ENCODE measurements at places on chromosomes 11 and 22. TPM values are rescaled to one million over a fixed set of nuclear protein-coding genes. Genes with fewer than 3 reads are reported as not detected.

The ESAM gene
- total RNA-seq: 0.71 TPM

The MMP13 gene
- 0.21 TPM for total RNA-seq

The UPK2 gene
- 0.86 TPM for total RNA-seq

DNA sequence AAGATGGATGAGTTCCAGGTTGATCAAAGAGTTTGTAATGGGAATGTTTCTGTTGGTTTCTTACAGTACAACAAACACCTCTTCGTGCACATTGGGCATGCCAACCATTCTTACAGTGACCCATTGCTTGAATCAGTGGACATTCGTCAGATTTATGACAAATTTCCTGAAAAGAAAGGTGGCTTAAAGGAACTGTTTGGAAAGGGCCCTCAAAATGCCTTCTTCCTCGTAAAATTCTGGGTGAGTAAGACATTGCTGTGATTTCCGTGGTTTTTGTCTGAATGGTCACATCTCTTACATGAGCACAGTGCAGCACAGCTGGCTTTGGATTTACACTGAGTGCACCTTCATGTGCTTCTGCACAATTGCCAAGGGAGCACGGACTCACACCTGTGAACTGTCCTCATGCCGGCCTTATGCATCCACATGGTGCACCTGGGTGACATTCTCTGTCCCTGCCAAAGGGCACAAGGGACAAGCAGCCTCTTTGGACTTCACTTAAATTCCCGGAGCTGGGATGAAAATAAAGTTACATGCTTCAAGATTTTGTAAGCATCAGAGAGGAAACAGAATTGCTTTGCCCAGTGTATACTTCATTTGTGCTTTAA, 107.1 kb upstream of the RASSF10 start:
- H3K27ac ChIP-seq: no peak overlapping the region
- H3K4me1 ChIP-seq: peaks cover 28% of the 10 kb centered on the region
- H3K27me3 ChIP-seq: no peaks in the 10 kb centered on the region

DNA sequence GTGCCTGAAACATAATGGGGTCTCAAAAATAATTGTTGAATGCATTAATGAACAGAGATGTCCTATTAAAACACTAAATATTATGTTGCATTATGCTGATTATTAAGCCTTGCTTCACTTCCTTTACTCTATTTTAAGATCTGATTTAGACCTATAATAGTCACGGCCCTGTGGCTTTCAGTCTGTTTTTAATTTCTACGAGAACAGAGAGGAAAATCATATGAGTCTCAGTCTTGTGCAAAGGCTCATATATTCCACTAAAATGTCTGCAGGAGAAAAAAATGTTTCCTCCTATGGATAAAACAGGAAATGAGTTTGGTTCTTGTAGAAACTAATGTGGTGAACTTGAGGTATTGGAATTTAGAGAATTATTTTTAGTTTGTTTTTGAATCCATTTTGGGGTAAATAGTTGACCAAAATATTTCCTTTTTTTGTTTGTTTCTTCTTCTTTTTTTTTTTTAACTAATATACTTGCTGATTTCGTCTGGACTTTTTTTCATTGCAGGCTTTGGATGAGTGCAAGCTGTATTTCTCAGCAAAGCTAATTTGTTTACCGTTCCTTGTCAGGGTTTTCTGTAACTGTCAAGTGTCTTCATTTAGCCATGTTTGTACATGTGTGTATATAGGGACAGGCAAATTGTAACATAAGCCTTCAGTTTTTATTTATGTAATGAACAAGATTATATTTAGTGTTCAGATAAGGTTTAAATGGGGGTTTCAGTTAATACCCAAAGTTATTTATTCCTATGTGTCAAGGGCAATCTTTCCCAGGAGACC, 139.1 kb upstream of the DDI1 start:
- H3K4me1 ChIP-seq: peaks cover 13% of the 10 kb centered on the region
- H3K36me3 ChIP-seq: no peaks in the 10 kb centered on the region
- no peak for DNase-seq
- no peak overlapping the region for H3K27ac ChIP-seq
- no peaks in the 10 kb centered on the region for H3K27me3 ChIP-seq

DNA sequence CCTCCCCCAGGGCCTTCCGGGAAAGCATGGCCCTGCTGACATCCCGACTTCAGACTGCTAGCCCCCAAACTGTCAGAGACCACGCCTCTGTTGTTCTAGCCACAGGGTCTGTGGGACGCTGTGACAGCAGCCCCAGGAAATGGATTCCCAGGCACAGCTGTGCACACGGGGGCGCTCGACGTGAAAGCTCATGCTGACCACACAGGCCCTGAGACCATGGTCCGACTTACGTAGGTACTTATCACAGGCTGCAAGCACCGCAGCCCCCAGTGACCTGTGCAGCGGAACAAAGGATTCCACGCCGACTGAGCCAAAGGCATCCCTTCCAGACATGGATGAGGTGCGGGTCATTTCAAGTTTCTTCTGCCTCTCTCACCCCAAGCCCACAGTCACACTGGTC, 150.6 kb downstream of the CTTN start:
- H3K4me3 ChIP-seq: no peak overlapping the region
- no peaks in the 10 kb centered on the region for H3K4me1 ChIP-seq
- H3K36me3 ChIP-seq: no peaks in the 10 kb centered on the region
- H3K27me3 ChIP-seq: peaks cover 2% of the 10 kb centered on the region
- H3K27ac ChIP-seq: no peak overlapping the region

DNA sequence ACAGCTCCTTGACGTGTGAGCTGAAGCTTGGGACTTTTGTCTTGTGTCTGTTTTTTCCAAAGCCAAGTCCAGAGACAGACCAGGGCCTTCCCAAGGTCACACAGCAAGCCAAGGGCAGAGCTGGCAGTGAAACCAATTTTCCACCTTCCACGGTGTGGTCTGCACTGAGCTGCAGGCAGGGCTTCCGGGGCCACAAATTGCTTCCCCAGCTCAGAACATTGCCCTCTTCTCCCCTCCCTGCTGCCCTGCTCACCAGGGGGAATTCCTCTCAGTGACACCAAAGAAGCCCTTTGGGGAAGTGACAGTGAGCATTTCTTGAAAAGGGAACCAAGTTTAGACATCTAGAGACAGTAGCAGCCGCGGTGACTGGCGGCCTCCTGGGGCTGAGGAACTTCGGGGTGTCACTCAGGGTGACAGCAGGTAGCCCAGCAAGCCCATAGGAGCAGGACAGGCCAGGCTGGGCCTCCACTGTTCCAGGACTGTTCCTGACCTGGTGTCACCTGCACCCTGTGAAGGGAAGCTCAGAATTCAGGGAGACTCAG, 9.2 kb downstream of the FXYD2 start:
- peaks cover 9% of the 10 kb centered on the region for H3K27me3 ChIP-seq
- H3K4me3 ChIP-seq: no peak overlapping the region
- DNase-seq: no peak

DNA sequence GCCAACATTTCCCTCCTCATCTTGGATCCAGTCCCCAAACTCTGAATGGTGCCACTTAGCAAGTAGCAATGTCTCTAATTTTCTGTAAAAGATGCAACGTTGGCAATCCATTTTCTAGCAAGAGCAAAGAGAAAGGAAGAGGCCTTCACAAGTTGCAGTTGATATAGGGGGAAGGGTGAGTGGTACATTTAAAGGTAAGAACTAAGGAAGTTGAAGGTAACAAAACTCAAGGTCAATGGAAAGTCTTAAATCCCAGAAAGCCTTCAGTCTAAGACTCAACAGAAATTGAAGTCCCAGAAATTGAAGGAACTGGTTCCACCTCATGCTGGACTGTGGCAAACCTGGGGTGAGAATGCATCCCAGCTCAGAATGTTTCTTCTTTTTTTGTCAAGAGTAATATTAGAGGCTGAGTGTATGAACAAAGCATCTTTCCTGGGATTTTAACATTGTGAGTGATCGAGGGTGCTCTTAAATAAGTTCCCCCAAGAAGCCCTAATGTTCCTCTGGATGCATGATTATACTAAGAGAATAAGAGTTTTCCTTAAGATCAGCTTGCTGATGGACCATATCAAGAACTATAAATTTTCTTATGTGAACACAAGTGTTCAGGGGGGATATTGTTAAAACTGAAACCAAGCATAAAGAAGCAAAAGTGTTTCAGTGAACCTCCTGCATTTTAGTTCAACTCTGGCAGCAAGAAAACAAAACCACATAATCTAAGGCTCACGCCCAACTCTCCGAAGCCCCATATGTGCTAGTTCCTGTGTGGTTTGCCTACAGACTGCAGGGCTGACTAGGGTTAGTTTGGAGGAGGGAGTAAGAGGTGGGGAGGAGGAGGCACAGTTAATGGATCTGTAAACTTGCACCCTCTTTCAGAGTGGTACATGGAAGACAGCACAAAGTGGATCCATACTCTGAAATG, at the start of gene GRAP2:
GRAP2 (plus strand) TSS at position 779 of the 922 bp plus-strand sequence. CDS start 46,023 bp downstream, outside the sequence.
- H3K4me1 ChIP-seq: no peaks in the 10 kb centered on the region
- DNase-seq: no peak
- peaks cover 48% of the 10 kb centered on the region for H3K27me3 ChIP-seq
- no peak within 1 kb of the TSS for H3K4me3 ChIP-seq
- H3K27ac ChIP-seq: no peak within 1 kb of the TSS
- H3K36me3 ChIP-seq: no peaks in the 10 kb centered on the region

The FAM83F gene
- not detected for total RNA-seq

Measured in osteocyte (in vitro differentiated cells).